HepG2 (cell line): ENCODE measurements at places on chromosomes 3 and 15. TPM values are rescaled to one million over a fixed set of nuclear protein-coding genes. Genes with fewer than 3 reads are reported as not detected.
A peak's percentile ranks its signal among the peaks of the same experiment; 100 is the strongest.

GRCh38 chr3:43892526-43892925, 201.8 kb downstream of the ABHD5 start:
- H3K27ac ChIP-seq = no peak overlapping the region
- DNase-seq = no peak
- no peaks in the 10 kb centered on the region for H3K36me3 ChIP-seq
- peaks cover 1% of the 10 kb centered on the region; the same call in 1 of the 2 replicates for H3K27me3 ChIP-seq
- H3K4me1 ChIP-seq = 0 out of 2 replicates have a peak, but pooled peaks cover 6% of the 10 kb centered on the region

- no peaks in the 10 kb centered on the region for H3K36me3 ChIP-seq
- no peaks in the 10 kb centered on the region for H3K4me1 ChIP-seq
- peak; percentile 41 for DNase-seq
- H3K27me3 ChIP-seq = no peaks in the 10 kb centered on the region
Observed at GRCh38 chr3:155995525-155996370, 124.6 kb upstream of the KCNAB1 start.

DNA sequence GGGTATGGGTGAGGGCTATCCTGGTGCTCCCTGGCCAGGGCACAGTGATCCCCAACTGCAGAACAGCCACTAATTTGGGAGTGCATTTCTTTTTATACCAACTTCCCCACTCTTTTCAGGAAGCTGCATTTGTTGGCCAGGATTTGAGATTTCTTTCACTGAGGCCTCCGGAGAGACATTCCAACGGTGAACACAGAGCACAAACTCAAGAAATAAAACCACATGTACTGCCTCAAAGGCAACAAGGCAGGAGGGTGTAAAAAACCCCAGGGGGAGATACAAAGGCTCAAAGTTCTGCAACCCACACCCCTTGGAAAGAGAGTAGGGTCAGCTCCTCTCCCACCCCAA, 65.3 kb downstream of the CPN2 start:
- no peaks in the 10 kb centered on the region for H3K36me3 ChIP-seq
- H3K4me1 ChIP-seq = no peaks in the 10 kb centered on the region
- H3K27me3 ChIP-seq = peaks cover 62% of the 10 kb centered on the region
- no peak for DNase-seq
- H3K27ac ChIP-seq = no peak overlapping the region

- H3K4me1 ChIP-seq = peaks cover 26% of the 10 kb centered on the region
- peak overlapping the region; percentile 89 for H3K4me3 ChIP-seq
- DNase-seq = no peak
Observed at GRCh38 chr15:84715441-84716035, 401 bp downstream of the SEC11A start.

GRCh38 chr3:46856576-46857471, 6.4 kb downstream of the MYL3 start:
- peaks cover 8% of the 10 kb centered on the region for H3K4me1 ChIP-seq
- no peak overlapping the region for H3K4me3 ChIP-seq
- H3K27me3 ChIP-seq = peaks cover 5% of the 10 kb centered on the region; the same call in 1 of the 2 replicates
- no peak overlapping the region for H3K27ac ChIP-seq
- DNase-seq = no peak
- H3K36me3 ChIP-seq = no peaks in the 10 kb centered on the region

DNA sequence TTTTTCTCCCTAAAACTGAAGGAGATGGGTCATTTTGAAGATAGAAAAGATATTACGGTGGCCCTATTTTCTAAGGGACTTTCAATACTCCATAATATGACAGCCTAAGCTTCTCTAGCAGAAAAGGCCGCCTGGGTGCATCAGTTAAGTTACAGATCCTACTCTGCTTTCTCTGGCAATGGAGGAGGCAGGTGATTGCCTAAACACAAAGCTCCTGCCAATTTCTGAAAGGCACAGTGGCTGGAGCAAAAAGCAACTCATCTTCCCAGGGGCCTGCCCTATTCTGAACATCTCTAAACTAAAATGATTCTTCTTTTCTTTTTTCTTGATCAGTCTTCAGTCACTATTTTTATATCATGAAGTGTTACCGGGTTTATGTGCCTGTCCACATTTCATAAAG, 276.7 kb downstream of the CNTN4 start:
- no peak for DNase-seq
- H3K27me3 ChIP-seq = no peaks in the 10 kb centered on the region
- no peak overlapping the region for H3K27ac ChIP-seq
- no peaks in the 10 kb centered on the region for H3K4me1 ChIP-seq
- no peaks in the 10 kb centered on the region for H3K36me3 ChIP-seq

- no peaks in the 10 kb centered on the region for H3K4me1 ChIP-seq
- H3K27ac ChIP-seq = no peak overlapping the region
- H3K36me3 ChIP-seq = no peaks in the 10 kb centered on the region
- H3K27me3 ChIP-seq = no peaks in the 10 kb centered on the region
- H3K4me3 ChIP-seq = no peak overlapping the region
- DNase-seq = no peak
Observed at GRCh38 chr15:98025237-98025636, 64.7 kb downstream of the ARRDC4 start.

DNA sequence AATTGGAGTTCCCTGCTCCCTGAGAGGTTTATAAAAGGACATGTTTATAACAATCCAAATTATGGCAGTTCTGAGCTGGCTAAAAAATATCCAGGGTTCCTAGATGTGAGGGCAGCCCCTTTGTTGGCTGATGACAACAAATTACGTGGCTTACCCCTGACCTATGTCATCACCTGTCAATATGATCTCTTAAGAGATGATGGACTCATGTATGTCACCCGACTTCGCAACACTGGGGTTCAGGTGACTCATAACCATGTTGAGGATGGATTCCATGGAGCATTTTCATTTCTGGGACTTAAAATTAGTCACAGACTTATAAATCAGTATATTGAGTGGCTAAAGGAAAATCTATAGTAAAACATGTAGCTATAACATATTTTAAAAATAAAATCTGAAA, 13.9 kb downstream of the AADAC start:
- no peak for DNase-seq
- H3K4me3 ChIP-seq = no peak overlapping the region
- 0 out of 2 replicates have a peak, but pooled peaks cover 4% of the 10 kb centered on the region for H3K4me1 ChIP-seq
- no peaks in the 10 kb centered on the region for H3K36me3 ChIP-seq
- no peaks in the 10 kb centered on the region for H3K27me3 ChIP-seq

DNA sequence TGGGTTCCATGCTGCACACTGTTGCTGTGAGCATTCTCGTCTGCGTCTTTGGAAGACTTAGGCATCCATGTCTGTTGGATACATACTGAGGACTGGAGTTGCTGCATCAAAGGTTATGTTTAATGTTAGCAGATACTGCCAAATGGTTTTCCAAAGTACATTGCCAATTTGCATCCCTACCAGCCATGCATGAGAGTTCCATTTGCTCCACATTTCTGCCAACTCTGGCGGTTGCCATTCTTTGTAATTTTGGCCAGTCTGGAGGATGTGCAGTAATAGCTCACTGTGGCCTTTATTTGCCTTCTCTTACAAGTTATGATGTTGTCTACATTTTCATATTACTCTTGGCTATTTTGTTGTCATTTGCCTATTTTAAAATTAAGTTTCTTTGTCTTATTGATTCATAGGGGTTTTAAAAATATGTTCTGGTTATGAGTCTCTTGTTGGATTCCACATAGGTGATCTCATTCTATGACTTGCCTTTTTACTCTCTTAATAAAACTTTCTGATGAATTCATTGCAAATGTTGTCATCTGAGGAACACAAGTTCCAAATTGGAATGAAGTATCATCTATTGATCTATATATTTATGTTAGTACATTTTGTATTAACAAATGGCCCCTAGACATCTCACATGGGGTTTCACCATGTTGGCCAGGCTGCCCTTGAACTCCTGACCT, 42.1 kb downstream of the FBLN2 start:
- H3K27me3 ChIP-seq = no peaks in the 10 kb centered on the region; the same call in 1 of the 2 replicates
- H3K4me3 ChIP-seq = no peak overlapping the region
- H3K27ac ChIP-seq = no peak overlapping the region
- peaks cover 16% of the 10 kb centered on the region for H3K4me1 ChIP-seq

GRCh38 chr15:56469483-56469882, 4.5 kb upstream of the MNS1 start:
- H3K27me3 ChIP-seq = no peaks in the 10 kb centered on the region
- peak overlapping the region; percentile 44 for H3K4me3 ChIP-seq
- peaks cover 25% of the 10 kb centered on the region for H3K4me1 ChIP-seq
- peak; percentile 24 for DNase-seq
- H3K36me3 ChIP-seq = no peaks in the 10 kb centered on the region

DNA sequence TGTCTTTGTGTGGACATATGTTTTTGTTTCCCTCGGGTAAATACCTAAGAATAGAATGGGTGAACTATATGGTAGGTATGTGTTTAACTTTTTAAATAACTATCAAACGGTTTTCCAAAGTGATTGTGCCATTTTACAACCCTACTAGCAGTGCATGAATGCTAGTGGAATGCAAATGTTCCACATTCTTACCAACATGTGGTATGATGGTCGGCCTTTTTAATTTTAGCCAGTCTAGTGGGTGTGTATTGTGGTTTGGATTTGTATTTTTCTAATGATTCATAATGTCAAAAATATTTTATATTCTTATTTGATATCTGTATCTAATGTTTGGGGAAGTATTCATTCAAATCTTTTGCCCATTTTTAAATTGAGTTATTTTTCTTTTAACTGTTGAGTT, 68.2 kb upstream of the SMAD3 start:
- DNase-seq = no peak
- H3K4me1 ChIP-seq = peaks cover 29% of the 10 kb centered on the region
- H3K4me3 ChIP-seq = no peak overlapping the region
- H3K36me3 ChIP-seq = no peaks in the 10 kb centered on the region
- no peaks in the 10 kb centered on the region for H3K27me3 ChIP-seq

DNA sequence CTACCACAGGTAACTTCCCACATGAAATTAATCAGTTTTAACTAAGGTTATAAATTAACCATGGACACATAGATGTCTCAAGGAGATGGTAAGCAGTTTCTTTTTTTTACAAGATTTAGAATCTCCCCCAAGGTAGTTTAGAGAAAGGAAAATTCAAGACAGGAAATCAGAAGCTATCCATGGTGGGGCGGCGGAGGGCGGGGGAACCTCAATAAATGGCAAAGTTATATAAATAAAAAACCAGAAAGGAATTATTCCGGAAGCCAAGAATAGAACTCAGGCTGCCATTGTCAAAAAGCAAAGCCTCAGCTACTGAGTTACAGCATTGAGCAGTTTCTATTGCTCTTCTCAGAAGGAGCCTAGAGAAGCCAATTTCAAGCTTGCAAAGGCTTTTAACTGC, 172.1 kb upstream of the SMAD3 start:
- no peak overlapping the region for H3K27ac ChIP-seq
- no peak overlapping the region for H3K4me3 ChIP-seq
- 0 out of 2 replicates have a peak, but pooled peaks cover 10% of the 10 kb centered on the region for H3K4me1 ChIP-seq
- DNase-seq = no peak

- DNase-seq = peak; percentile 64
- no peaks in the 10 kb centered on the region for H3K36me3 ChIP-seq
- H3K27ac ChIP-seq = no peak overlapping the region
- H3K4me1 ChIP-seq = peaks cover 6% of the 10 kb centered on the region
Observed at GRCh38 chr3:141303481-141304223, 64.7 kb upstream of the ZBTB38 start.

Gene DNAH12
- 0.04 and 0.11 TPM in 2 replicates for total RNA-seq

Gene WDR72
- 0.60 and 1.2 TPM in 2 replicates for total RNA-seq

Gene GRK7
- total RNA-seq = not detected in 2 replicates

Gene TPRG1
- total RNA-seq = not detected in 2 replicates
